ENCODE measurements at places on chromosomes 5 and 9. TPM values are rescaled to one million over a fixed set of nuclear protein-coding genes. Genes with fewer than 3 reads are reported as not detected.
A peak's percentile ranks its signal among the peaks of the same experiment; 100 is the strongest.

DNA sequence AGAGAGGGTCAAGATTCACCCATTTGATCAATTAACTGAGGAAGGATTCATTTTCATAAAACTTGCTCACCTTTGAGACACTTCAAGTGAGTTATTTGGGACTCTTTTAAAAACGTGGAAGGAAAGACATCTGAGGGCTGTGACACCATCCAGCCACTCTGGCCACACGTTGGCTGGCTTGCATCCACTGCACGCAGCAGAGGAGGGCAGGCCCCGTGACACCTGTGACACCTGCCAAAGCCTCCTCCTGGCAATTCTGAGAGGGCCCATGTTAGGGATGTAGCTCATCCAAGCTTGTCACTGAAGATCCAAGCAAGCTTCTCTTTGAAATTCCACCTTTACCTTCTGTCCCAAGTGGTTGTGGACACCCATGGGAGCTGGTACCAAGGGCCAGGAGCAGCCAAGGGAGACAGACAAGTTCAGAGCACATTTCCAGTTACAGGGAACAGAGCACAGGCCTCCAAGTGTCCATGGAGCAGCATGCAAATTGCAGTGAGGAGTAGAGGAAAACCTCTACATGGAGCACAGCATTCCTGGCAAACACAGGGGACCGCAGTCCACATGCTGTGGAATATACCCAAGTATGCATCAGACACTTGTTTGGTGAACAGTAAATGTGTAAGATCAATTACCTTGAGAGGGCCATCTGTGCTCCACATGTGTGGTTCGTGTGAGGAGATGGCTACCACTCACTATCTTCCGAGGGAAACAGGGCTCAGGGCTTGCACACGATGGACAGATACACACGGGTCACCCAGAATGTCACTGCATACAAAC lies 4.8 kb downstream of the PRSS3 start:
- DNase-seq = no peak

DNA sequence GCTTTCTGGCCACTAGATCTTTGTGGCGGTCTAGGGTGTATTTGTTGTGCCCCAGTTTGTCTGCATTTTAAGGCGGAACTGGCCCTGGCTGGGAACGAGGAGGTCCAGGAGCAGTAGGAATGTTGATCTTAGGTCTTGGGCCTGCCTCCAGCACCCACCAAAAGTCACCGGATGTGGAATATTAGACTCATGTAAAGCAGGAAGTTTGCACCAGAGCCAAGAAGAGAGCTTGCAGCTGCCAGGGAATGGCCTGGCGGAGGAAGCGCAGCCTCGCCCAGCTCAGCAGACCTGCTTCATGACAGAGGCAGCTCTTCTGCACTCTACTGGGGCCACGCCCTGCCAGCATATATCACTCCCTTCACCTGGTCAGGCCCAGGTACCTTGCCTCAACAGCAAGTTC lies 3.3 kb downstream of the GPX3 start:
- no peak for DNase-seq

DNA sequence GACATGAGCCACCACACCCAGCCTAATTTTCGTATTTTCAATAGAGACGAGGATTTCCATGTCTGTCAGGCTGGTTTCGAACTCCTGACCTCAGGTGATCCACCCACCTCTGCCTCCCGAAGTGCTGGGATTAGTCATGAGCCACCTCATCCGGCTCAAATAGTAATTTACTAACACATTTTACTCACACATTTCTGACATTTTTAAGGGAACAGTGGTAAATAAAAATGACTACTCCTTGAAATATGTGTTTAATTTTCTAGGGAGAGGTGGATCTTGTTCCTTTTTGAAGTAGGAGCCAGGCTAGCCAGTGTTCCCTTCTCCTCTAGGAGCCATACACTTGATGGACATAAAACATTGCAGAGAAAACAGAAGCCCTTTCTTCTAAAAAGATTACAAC lies 55.2 kb upstream of the ERBIN start:
- peak; percentile 94 for DNase-seq

Gene CYFIP2
- 57.9 TPM for total RNA-seq

DNA sequence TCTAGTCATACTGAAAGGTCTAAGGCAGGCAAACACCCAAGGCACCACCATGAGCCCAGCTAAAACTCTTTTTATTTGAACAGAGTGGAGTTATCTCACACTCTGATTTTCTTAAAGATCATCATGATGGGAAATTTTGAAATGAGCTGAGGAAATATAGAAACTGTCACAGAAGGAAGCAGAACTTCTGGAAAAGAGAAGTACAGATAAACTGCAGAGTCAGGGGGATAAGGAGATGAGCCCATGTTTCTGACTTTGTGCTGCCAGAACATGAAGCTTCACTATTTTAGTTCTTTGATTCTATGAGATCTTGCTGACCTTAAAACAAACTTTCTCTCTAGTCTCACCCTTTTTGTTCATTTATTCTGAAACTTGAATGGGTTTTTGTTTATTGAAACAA lies 406.5 kb upstream of the EDIL3 start:
- DNase-seq = no peak

- DNase-seq = peak; percentile 73
Measured at GRCh38 chr5:142939006-142939405, 168.8 kb downstream of the ARHGAP26 start.

- DNase-seq = no peak
Measured at GRCh38 chr5:5736007-5736406, 313.5 kb downstream of the ICE1 start.

- no peak for DNase-seq
Measured at GRCh38 chr9:38026840-38027527, 42.0 kb downstream of the SHB start.

- no peak for DNase-seq
Measured at GRCh38 chr5:119899981-119900380, 270.6 kb downstream of the FAM170A start.

Gene FBXL7
- not detected for total RNA-seq

Gene SLC34A1
- not detected for total RNA-seq

- DNase-seq = peak; percentile 13
Measured at GRCh38 chr5:9851458-9851857, 221.3 kb upstream of the TAS2R1 start.

Gene TAF11L5
- total RNA-seq = not detected

GRCh38 chr9:111902391-111903139 lies 6.0 kb downstream of the UGCG start:
- DNase-seq = peak; percentile 66
